ENCODE measurements at places on chromosomes 12 and 14. TPM values are rescaled to one million over a fixed set of nuclear protein-coding genes. Genes with fewer than 3 reads are reported as not detected.

DNA sequence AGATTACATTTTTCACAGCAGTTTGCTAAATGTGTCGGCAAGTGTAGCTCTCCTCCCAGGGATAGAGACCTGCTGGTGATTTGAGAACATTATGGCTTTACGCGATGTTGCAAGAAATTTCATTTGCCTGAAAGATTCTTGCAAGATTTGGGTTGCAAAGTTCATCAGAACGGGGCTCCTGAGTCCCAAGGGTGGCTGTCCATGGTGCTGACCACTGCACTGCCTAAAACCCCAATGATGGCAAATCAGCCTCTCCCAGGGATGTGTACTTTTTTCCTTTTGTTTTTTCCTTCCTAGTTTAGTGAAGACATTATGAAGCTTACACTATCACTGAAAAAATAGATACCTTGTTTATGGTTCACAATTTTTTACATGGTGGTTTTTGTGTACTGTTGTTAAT, 85.4 kb downstream of the WSCD2 start:
- H3K4me1 ChIP-seq = no peaks in the 10 kb centered on the region
- no peaks in the 10 kb centered on the region for H3K36me3 ChIP-seq
- H3K27ac ChIP-seq = no peak overlapping the region
- H3K27me3 ChIP-seq = no peaks in the 10 kb centered on the region

DNA sequence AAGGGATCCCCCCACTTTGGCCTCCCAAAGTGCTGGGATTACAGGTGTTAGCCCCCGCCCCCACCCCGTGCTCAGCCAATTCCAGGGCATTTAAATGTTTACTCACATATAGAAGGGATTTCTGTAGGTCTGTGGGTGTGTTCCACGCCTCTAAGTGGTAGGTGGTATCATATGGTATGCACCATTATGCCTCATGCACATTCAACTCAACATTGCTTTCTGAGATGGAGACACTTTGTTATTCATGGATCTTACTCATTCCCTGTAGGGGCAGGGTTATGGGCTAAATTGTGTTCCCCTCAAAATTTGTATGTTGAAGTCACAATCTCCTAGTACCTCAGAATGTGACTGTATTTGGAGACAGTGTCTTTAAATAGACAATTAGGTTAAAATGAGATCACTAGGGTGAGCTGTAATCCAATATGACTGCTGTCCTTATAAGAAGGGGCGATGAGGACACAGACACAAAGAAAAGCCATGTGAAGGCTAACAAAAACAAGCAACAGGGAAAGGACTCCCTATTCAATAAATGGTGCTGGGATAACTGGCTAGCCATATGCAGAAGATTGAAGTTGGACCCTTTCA, 200.6 kb downstream of the EFCAB11 start:
- DNase-seq = no peak
- no peak overlapping the region for H3K4me3 ChIP-seq
- peaks cover 10% of the 10 kb centered on the region for H3K36me3 ChIP-seq
- H3K4me1 ChIP-seq = peaks cover 24% of the 10 kb centered on the region
- no peaks in the 10 kb centered on the region for H3K27me3 ChIP-seq

- peaks cover 14% of the 10 kb centered on the region for H3K4me1 ChIP-seq
- no peaks in the 10 kb centered on the region for H3K27me3 ChIP-seq
- peaks cover 22% of the 10 kb centered on the region for H3K36me3 ChIP-seq
- H3K4me3 ChIP-seq = no peak overlapping the region
Measured at GRCh38 chr12:118315821-118316220, 56.9 kb downstream of the TAOK3 start.

- H3K4me1 ChIP-seq = no peaks in the 10 kb centered on the region
- H3K27ac ChIP-seq = no peak overlapping the region
- no peak for DNase-seq
- H3K4me3 ChIP-seq = no peak overlapping the region
Measured at GRCh38 chr12:55847603-55848291, 5.0 kb upstream of the MMP19 start.

GRCh38 chr14:95460647-95461478, 55.6 kb downstream of the SYNE3 start:
- H3K27me3 ChIP-seq = no peaks in the 10 kb centered on the region
- no peak overlapping the region for H3K4me3 ChIP-seq
- no peak for DNase-seq

DNA sequence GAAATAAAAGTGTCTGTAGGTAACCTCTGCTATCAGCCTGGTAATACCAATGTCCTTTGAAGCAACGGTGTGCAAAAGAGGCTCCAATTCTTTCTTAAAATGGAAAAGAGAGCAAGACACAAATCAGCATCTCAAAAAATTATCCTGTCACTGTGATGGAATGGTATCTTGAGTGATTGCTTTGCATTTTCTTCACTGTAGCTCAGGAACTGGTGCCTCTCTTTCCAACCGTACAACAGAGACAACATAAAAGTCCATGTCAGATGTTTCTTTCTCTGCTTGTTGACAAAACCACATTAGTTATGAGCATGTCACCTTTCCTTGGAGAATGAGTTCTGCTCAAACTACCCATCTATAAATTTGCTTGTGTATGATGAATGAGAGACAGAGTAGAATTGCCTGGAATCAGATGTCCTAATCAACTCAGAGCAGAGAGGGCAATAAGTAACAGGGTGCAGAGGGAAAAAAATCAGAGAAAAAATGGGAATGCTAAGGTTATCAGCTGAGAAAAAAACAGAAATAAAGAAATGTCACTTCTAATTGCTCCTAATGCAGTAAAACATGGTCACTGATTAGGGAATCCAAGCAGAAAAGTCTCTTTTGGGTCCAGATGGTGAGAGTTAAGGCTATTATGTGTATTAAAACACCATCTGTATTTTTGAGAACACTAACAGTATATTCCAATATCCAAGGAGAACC, 465.0 kb upstream of the ATP2B1 start:
- H3K27ac ChIP-seq = no peak overlapping the region
- no peaks in the 10 kb centered on the region for H3K4me1 ChIP-seq
- H3K4me3 ChIP-seq = no peak overlapping the region
- no peak for DNase-seq

DNA sequence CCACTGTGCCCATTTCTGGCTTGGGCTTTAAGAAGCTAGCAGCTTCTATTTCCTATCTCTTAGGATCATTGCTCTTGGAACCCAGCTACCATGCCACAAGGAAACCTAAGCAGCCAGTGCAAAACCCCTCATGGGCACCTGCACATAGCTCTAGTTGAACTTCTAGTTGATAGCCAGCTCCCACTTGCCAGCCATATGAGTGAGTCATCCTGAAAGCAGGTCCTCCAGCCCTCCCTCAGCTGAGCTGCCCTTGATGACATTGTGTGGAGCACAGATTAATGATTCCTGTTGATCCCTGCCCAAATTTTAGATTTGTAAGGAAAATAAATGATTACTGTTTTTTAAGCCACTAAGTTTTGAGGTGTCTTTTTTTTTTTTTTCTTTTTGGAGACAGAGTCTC, 234.2 kb upstream of the FBXO33 start:
- no peaks in the 10 kb centered on the region for H3K27me3 ChIP-seq
- no peaks in the 10 kb centered on the region for H3K36me3 ChIP-seq
- H3K4me3 ChIP-seq = no peak overlapping the region
- H3K27ac ChIP-seq = no peak overlapping the region
- DNase-seq = no peak
- H3K4me1 ChIP-seq = peaks cover 6% of the 10 kb centered on the region

DNA sequence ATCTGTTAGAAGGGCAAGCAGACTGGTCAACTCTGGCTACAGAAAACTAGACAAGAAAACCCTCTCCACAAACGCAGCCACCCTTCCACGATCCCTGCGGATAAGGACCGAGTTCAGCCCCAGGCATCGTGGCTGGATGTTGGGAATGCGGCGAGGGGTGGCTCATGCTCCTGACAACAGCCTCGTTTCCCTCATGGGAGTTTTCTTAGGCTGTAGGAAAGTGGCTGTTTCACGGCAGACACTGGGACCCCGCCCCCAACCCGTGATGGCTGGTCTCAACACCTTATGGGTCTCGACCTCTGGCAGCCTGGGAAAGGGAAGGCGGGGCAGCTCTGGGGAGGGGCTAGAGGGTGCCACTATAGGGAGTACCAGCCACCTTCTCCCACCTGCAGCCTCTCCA, 123.3 kb downstream of the RFLNA start:
- peaks cover 9% of the 10 kb centered on the region for H3K36me3 ChIP-seq
- no peaks in the 10 kb centered on the region for H3K27me3 ChIP-seq
- H3K4me3 ChIP-seq = no peak overlapping the region
- no peak for DNase-seq

- peaks cover 35% of the 10 kb centered on the region for H3K4me1 ChIP-seq
- no peaks in the 10 kb centered on the region for H3K27me3 ChIP-seq
Measured at GRCh38 chr12:46660719-46661109, 165.1 kb downstream of the SLC38A4 start.

DNA sequence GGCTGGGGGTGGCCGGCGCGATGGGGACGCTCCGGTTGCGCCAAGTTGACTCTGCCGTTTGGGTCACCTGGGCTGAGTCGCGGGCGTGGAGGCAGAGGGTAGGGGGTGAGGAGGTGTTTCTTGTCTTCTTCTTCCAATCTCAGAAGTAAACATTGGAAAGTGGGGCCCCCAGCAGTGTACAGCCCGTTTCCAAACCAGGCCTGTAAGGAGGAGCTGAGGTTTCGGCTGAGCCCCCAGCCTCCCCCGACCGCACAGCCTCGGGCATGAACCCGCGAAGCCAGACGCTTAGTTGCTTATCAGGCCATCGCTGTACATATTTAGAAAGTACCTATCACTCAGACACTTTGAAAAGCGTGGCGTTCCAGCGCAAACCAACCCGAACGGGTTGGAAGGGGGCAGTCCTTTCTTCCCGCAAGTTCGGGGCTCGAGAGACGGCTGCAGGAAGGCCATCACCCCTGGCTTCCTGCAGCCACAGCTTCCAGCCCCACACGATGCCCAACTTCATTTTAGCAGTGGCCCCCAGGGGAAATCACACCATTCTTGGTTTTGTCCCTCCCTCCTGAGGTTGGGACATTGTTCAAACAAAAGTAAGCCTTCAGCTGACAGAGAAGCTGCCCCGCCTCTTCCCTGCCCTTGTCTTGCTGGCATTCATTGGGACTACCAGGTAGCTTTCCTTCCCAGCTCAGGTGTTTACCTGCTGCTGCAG, 164.1 kb downstream of the ZFP36L1 start:
- no peaks in the 10 kb centered on the region for H3K36me3 ChIP-seq
- peaks cover 15% of the 10 kb centered on the region for H3K27me3 ChIP-seq
- peak; percentile 18 for DNase-seq

- H3K36me3 ChIP-seq = peaks cover 32% of the 10 kb centered on the region
- DNase-seq = no peak
- H3K27me3 ChIP-seq = no peaks in the 10 kb centered on the region
Measured at GRCh38 chr12:11695321-11695720, 45.8 kb downstream of the ETV6 start.

GRCh38 chr14:55077170-55078151, 26.0 kb downstream of the MAPK1IP1L start:
- peak; percentile 25 for DNase-seq
- no peak overlapping the region for H3K27ac ChIP-seq
- H3K4me3 ChIP-seq = no peak overlapping the region
- peaks cover 22% of the 10 kb centered on the region for H3K4me1 ChIP-seq
- no peaks in the 10 kb centered on the region for H3K27me3 ChIP-seq

- DNase-seq = no peak
- H3K4me1 ChIP-seq = peaks cover 4% of the 10 kb centered on the region
- peaks cover 2% of the 10 kb centered on the region for H3K36me3 ChIP-seq
- H3K4me3 ChIP-seq = no peak overlapping the region
Measured at GRCh38 chr14:75860561-75861160, 121.1 kb downstream of the TGFB3 start.

GRCh38 chr14:106848330-106849121, 1322.1 kb downstream of the TMEM121 start:
- H3K36me3 ChIP-seq = no peaks in the 10 kb centered on the region
- H3K4me3 ChIP-seq = no peak overlapping the region
- H3K4me1 ChIP-seq = peaks cover 25% of the 10 kb centered on the region
- peaks cover 13% of the 10 kb centered on the region for H3K27me3 ChIP-seq

- H3K36me3 ChIP-seq = peaks cover 83% of the 10 kb centered on the region
- H3K27ac ChIP-seq = no peak overlapping the region
- peak; percentile 44 for DNase-seq
- no peak overlapping the region for H3K4me3 ChIP-seq
- H3K27me3 ChIP-seq = no peaks in the 10 kb centered on the region
Measured at GRCh38 chr12:53190108-53190729, 9.5 kb upstream of the CSAD start.

DNA sequence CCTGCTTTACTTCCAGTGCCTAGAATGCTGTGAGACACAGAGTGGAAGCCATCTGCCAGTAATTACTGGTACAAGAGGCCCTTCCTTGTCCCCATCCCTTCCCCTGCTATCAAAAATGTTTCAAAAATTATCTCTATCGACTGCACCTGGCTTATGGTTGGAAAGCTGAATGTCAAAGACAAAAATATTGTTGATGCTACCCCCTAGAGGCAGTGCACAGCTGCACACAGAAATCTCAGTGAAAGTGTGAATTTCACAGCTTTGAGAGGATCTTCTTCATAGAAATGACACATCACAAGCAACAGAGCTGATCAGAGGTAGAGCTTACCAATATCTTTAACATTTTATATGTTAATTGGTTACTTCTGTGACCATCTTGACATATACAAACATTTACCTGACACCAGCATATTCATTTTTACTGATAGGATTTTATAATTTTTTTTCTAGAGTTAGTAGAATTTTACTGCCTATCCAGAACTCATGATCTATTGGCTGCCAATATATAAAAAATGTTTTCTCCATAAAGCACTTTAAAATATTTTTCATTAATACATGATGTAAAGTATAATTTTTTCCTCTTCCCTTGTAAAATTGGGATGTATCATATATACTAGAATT, 138.0 kb downstream of the AACS start:
- H3K27me3 ChIP-seq = peaks cover 10% of the 10 kb centered on the region
- no peak for DNase-seq
- no peaks in the 10 kb centered on the region for H3K36me3 ChIP-seq
- H3K4me1 ChIP-seq = no peaks in the 10 kb centered on the region
- H3K27ac ChIP-seq = no peak overlapping the region
- no peak overlapping the region for H3K4me3 ChIP-seq

CCDC63 gene
- not detected for total RNA-seq

NID2 gene
- total RNA-seq = 0.30 TPM

DDHD1 gene
- total RNA-seq = 58.0 TPM

IFNG-AS1 gene
- total RNA-seq = not detected

ALDH1L2 gene
- total RNA-seq = 0.20 TPM

SLC8A3 gene
- total RNA-seq = not detected

SLC6A15 gene
- total RNA-seq = not detected

AQP6 gene
- not detected for total RNA-seq

ZNF268 gene
- 22.1 TPM for total RNA-seq

ABCC9 gene
- not detected for total RNA-seq

NRXN3 gene
- total RNA-seq = not detected

PRIMA1 gene
- not detected for total RNA-seq

All from activated CD4-positive, alpha-beta T cell treated with anti-CD3 and anti-CD28 coated beads, Interleukin-2, amount 10 ng/mL, durations not matched to agents 7 days and 5 days (primary cell).